ENCODE measurements at places on chromosomes 7 and 10.

GRCh38 chr7:92880212-92881090 lies 44.1 kb upstream of the CDK6 start:
- ATAC-seq = no peak

DNA sequence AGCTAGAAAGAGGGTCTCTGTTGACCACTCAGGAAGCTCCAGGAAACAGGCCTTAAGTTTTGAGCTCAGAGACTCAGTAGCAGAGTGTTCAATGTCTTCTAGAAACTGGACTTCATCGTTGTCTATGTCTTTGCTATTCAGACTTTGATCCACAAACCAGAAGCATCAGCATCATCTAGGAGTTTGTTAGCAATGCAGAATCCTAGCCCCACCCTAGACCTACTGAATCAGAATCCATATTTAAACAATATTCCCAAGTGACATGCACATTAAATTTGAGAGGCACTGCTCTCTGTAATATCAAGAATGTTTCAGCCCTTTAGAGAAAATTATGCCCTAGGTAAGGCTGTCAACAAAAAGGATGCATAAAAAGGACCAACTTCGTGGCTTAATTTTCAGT lies 12.9 kb upstream of the OGDHL start:
- no peak for ATAC-seq

GRCh38 chr10:119524720-119525070 lies 17.8 kb downstream of the RGS10 start:
- no peak for ATAC-seq

DNA sequence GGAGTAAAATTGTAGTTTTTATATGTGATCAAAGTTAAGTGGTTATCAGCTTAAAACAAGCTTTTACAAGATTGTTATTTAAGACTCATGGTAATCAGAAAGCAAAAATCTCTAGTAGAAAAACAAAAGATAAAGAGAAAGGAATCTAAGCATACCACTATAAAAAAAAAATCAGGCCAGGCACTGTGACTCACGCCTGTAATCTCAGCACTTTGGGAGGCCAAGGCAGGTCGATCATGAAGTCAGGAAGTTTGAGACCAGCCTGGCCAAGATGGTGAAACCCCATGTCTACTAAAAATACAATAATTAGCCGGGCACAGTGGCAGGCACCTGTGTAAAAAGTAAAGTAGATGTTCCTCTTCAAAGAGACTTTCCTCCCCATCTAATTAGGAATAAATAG lies 265.9 kb upstream of the NRP1 start:
- ATAC-seq = no peak

- no peak for ATAC-seq
Measured at GRCh38 chr10:95229724-95230627, 35.9 kb downstream of the ACSM6 start.

GRCh38 chr7:130063036-130063435 lies 7.3 kb upstream of the KLHDC10 start:
- peak; percentile 53 for ATAC-seq

GRCh38 chr10:69464801-69465401 lies 13.6 kb downstream of the TSPAN15 start:
- peak; percentile 71 for ATAC-seq

DNA sequence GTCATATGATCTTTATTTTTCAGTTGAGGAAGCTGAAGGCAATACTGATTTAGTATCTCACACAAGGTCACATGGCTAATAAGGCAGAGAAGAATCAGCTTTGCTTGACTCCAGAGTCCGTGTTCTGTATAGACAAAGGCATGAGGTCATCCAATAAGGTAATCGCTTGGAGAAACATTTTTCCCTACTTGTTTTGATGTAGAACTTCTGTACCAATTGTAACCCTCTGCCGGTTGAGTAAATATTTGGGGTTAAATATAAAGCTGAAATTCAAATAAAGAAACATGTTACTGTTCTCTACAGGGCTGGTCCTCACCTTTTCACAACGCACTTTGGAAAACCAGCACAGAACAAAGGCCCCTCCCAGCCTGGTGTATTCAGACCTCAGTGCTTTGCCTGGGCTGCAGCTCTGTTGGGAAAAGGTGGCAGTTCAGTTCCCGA lies 83.0 kb upstream of the INSYN2A start:
- ATAC-seq = no peak

- ATAC-seq = no peak
Measured at GRCh38 chr10:109587366-109587765, 335.9 kb downstream of the XPNPEP1 start.

DNA sequence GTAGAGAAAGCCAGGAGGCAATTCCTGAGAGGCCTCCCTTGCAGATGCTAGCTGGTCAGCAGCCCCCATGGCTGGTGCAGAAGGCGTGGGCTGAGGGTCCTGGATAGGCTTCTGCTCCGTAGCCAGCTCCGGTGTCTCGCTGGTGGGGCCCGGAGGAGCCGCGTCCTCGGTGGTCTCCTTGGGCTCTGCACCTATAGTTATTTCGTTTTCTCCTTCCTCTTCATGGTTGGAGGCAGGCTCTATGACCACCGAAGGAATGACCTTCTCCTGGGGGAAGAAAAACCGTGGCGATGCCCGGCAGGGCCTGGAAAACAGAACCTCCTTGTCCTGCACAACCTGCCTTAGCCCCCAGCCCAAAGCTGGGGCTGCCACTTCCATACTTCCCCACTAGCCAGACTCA lies 118.3 kb upstream of the TARP start:
- no peak for ATAC-seq

GRCh38 chr7:103811290-103811689 lies 178.2 kb downstream of the RELN start:
- no peak for ATAC-seq

DNA sequence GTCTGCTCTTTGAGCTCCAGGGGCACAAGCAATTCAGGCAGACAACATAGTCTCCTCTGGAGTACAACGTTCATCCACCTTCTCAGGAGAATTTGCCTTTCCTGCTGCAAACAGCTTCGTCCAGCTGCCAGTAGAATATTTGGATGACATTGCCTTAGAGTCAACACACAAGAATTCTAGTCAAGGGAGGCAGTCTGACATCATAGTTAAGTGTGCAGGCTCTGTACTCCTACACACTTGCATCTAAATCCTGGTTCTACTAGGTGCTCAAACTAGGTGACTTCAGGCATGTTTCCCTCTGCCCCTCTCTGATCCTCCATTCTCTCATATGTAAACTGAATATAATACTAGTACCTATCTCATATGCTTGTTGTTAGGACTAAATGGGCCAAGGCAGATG lies 314.8 kb downstream of the HPSE2 start:
- ATAC-seq = no peak

GRCh38 chr10:15223174-15223573 lies 54.7 kb upstream of the NMT2 start:
- ATAC-seq = no peak

DNA sequence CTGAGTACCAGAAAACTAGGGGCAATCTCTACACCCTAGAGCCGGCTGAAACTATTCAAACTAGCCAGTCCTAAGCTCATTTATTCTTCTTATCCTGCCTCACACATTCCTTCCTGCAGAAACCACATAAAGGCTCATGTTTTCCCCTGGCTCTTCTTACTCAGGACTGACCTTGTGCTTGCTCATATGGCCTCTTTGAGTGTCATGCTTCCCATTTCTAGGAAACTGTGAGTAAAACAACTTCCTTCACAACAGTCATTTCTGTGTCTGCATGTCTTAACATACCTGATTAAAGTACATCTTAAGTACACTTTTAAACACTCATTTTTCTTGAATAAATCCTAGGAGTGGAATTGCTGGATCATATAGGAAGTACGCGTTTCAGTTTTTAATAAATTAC lies 52.3 kb upstream of the KIAA1217 start:
- no peak for ATAC-seq

- no peak for ATAC-seq
Measured at GRCh38 chr10:19825700-19826099, 9.5 kb downstream of the PLXDC2 start.

GRCh38 chr10:5891009-5891408 lies 966 bp downstream of the FBH1 start:
- ATAC-seq = no peak

DNA sequence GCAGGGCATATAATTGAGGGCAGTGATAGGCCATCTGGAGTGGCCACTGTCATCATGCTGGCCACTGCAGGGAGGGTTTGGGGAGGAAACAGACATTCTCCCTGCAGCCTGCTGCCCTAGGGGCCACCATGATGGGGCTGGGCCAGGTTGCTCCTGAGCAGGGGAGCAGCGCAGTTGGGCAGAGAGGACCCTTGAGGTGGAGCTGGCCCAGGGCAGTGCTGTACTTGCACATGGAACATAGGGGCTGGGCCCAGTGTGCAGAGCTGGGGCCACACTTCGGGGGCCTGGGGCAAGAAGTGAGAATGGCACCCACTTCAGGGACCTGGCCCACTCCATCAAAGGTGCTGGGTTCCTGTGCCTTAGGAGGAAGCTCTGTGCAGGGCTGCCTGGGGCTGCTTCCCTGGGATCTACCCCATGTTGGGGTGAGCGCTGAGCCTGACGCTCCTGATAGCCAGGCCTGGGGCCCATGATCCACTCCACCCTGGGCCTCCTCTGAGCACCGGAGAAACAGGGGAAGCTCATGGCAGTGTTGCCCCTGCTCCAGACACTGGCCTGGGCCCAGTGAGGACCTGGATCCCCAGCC lies 21.3 kb upstream of the NUB1 start:
- ATAC-seq = no peak

DNA sequence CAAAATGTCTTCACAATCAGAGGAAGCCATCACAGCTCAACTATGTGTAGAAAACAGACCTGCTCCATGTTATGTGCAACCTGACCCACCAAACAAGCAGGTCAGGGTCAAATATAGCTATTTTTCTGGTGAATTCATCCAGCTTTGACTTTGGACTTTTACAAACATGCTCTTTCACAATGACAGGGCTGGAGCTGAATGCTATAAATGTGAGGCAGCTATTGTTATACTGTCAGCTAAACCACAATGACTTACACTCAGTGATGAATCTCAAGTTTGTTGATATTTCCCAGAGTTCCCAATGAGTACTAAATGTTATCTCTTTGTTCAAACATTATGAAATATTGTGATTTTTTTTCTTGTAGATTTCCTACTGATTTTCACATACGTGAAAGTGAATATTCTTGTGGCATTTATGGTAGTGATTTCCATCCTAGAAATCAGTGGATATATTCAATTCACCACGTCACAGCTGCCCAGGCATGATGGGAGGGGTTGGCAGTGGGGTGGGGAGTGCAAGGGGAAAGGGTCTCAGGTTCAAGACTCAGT lies 2.5 kb upstream of the ITIH2 start:
- ATAC-seq = no peak

DNA sequence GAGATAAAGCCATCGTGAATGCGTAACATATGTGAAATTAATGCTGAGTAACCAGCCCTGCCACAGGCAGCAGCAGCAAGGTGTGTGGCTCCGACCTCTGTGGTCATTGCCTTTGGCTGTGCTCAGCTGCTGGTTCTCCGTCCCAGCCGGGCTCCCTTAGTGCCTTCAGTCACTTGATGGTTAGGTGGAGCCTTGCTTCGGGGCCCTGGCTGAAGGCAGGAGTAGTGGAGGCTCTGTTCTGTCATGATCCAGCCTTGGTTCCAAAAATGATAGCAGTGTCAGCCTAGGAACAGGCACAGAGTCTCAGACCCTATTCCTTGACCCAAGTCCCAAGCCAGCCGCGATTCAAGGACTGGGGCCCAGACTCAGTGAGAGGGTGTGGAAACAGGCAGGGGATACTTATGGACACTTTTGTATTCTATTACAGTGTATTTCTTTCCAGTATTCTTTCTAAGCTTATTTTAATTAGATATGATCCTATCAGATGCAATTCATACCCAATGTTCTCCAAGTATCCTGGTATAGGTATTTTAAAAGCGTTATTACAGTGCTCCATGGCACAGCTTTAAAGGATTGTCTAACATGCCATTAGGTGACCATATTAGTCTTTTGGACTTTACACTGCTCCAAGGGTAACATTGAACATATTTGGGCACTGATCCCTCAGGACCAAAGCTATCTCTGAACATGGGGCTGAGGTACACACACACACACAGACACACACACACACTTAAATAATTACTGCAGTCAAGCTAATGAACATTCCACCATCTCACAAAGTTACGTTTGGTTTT lies 9.0 kb downstream of the SCART1 start:
- ATAC-seq = no peak

GRCh38 chr10:13794992-13795612 lies 208.3 kb downstream of the PRPF18 start:
- no peak for ATAC-seq

DNA sequence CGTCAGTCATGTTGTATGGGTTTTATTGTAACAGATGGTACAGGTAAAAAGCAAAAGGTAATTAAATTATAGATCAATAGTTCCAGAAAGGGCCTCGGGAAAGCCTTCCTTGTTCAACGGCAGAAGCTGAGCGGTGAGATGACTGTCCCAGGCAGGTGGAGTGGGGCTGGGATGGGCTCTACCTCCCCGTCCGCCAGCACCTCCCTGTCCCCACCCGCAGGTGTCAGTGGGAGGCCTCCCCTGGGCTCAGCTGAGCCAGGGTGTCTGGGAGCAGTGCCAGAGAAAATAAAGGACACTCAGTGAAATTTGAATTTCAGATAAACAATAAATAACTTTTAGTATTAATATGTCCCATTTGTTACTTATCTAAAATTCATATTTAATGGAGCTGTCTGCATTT lies 58.9 kb downstream of the CLRN3 start:
- no peak for ATAC-seq

- no peak for ATAC-seq
Measured at GRCh38 chr7:107076781-107077698, 32.5 kb downstream of the PRKAR2B start.

GRCh38 chr7:24291271-24291670 lies 7.3 kb downstream of the NPY start:
- ATAC-seq = no peak

GRCh38 chr10:29657719-29658274 lies 23.0 kb upstream of the SVIL start:
- no peak for ATAC-seq

DNA sequence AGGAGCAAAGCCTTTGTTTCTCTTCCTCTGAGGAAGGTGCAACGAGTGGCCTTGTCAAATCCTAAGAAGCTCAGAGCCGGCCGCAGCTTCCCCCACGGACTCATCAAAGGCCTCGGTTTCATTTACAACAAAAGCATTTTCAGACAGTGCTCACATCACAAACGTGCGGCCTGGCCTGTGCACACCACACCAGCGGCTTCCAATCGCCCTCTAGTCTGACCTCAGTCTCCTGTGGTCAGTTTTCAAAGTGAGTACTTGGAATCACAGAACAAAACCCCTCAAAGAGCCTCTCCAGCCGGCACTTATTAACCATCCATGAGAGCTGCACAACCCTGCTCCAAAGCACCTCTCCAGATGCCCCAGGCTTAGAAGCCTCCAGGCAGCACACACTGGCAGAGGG lies 3.3 kb downstream of the RADIL start:
- ATAC-seq = no peak
